ENCODE measurements at places on chromosomes 11 and 22. TPM values are rescaled to one million over a fixed set of nuclear protein-coding genes. Genes with fewer than 3 reads are reported as not detected.
A peak's percentile ranks its signal among the peaks of the same experiment; 100 is the strongest.

GRCh38 chr22:31915586-31915985 lies 28.7 kb upstream of the YWHAH start:
- no peak overlapping the region for H3K4me3 ChIP-seq
- no peak for DNase-seq
- H3K36me3 ChIP-seq = peaks cover 4% of the 10 kb centered on the region
- H3K27ac ChIP-seq = no peak overlapping the region

DNA sequence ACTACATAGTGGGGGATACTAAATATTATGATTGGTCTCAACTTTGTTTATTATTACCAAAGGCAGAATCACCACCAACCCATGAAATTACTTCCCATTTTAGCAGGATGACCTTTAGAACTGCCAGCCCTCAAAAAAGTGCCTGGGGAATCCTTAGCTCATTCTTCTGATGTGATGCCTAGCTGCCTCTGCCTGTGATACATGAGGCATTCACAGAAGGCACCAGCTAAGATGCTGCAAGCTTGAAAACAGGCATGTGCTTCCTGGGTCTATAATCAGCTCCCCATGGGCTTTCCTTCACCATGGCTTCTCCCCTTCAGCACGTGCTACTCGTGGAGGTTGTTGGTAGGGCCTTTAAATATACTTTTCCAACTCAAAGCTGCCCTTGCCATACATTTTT lies 50.4 kb upstream of the ARHGAP20 start:
- no peak overlapping the region for H3K4me3 ChIP-seq
- H3K27ac ChIP-seq = no peak overlapping the region
- H3K27me3 ChIP-seq = peaks cover 18% of the 10 kb centered on the region
- no peaks in the 10 kb centered on the region for H3K36me3 ChIP-seq

- H3K27ac ChIP-seq = peak overlapping the region; percentile 88
- H3K4me3 ChIP-seq = peak overlapping the region; percentile 97
- H3K36me3 ChIP-seq = peaks cover 45% of the 10 kb centered on the region
- no peak for DNase-seq
- peaks cover 49% of the 10 kb centered on the region for H3K4me1 ChIP-seq
- H3K27me3 ChIP-seq = no peaks in the 10 kb centered on the region
These were observed 617 bp downstream of the CSKMT start for GRCh38 chr11:62665599-62666258.

Gene NAALADL1
- total RNA-seq = 11.3 TPM

GRCh38 chr11:128036006-128036405 lies 551.4 kb downstream of the ETS1 start:
- H3K36me3 ChIP-seq = no peaks in the 10 kb centered on the region
- H3K4me3 ChIP-seq = no peak overlapping the region
- DNase-seq = no peak
- H3K27me3 ChIP-seq = peaks cover 18% of the 10 kb centered on the region
- H3K27ac ChIP-seq = no peak overlapping the region
- H3K4me1 ChIP-seq = peaks cover 11% of the 10 kb centered on the region

DNA sequence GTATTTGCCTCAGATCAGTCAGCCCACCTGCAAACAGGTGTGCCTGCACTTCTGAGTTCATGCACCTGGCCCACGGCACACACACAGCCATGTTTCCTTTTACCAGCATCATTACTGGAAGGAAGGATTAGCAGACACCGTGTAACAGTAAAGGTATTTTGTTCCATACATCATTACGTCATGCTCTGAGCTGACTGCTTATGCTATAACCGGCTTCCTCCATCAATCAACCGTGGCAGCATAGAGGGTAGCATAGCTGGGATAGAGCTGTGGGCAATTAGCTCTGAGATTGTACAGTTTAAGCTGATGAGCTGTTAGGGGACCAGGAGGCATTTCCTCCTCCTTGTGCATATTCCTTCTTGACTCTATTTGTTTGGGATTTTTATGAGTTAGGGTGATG lies 102.4 kb downstream of the ME3 start:
- H3K4me1 ChIP-seq = no peaks in the 10 kb centered on the region
- no peak overlapping the region for H3K27ac ChIP-seq
- no peaks in the 10 kb centered on the region for H3K27me3 ChIP-seq
- no peak overlapping the region for H3K4me3 ChIP-seq

DNA sequence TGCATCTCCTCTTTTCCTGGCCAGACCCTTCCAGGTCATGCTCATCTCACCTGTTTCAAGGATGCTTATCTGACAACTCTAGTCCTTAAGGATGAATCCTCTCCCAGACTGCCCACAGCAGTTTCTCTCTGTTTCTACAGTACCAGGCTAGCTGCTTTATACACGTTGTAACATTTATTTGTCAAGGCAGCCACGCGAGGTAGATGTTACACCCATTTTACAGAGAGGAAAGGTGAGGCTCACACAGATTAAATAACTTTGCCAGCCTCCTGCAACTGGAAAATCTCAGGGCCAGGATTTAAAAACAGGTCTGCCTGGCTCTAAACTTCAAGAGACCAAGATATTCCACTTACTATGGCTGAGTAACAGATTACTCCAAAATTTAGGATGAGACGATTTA lies 45.7 kb upstream of the E2F8 start:
- DNase-seq = no peak
- H3K4me1 ChIP-seq = peaks cover 17% of the 10 kb centered on the region
- H3K36me3 ChIP-seq = no peaks in the 10 kb centered on the region
- H3K27me3 ChIP-seq = no peaks in the 10 kb centered on the region

Gene TSSC4
- total RNA-seq = 59.4 TPM

DNA sequence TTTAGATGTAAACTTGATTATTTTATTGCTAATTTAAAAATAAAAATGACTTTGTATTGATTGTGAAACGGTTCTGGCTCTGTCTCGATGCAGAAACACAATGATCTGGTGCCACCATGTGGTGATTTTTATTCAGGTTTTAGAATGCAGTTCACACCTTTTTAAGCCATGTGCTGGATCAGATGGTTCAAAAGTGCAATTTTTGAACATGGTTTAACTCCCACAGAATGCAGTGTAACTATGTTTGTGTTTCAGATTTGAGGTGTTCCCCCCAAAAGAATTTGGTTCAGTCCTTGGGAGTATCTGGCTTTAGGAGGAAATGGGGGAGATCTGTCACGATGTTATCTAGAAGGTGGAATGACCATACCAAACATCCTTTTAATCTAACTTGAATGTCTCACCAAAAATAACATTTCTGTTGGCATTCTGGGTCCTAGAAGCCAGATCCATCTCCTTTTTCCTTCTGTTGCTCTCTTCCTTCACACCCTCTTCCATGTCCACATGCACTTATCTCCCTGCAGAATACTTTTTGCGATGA lies 7.9 kb downstream of the MRPL16 start:
- no peak overlapping the region for H3K4me3 ChIP-seq
- H3K4me1 ChIP-seq = no peaks in the 10 kb centered on the region
- H3K27ac ChIP-seq = no peak overlapping the region
- H3K27me3 ChIP-seq = no peaks in the 10 kb centered on the region
- no peak for DNase-seq
- peaks cover 36% of the 10 kb centered on the region for H3K36me3 ChIP-seq

GRCh38 chr11:85965202-85965601 lies 103.7 kb downstream of the PICALM start:
- no peak overlapping the region for H3K27ac ChIP-seq
- no peaks in the 10 kb centered on the region for H3K27me3 ChIP-seq
- peaks cover 89% of the 10 kb centered on the region for H3K36me3 ChIP-seq
- no peak for DNase-seq

Gene ISX
- total RNA-seq = not detected

Gene APOL4
- not detected for total RNA-seq

- H3K4me3 ChIP-seq = no peak overlapping the region
- H3K36me3 ChIP-seq = no peaks in the 10 kb centered on the region
- no peak for DNase-seq
These were observed 451.5 kb upstream of the FAT3 start for GRCh38 chr11:91773090-91773489.

- H3K27me3 ChIP-seq = no peaks in the 10 kb centered on the region
- DNase-seq = no peak
- H3K4me1 ChIP-seq = no peaks in the 10 kb centered on the region
- H3K36me3 ChIP-seq = no peaks in the 10 kb centered on the region
- no peak overlapping the region for H3K4me3 ChIP-seq
These were observed 44.4 kb upstream of the FAT3 start for GRCh38 chr11:92180226-92180625.

Gene CYB5R3
- total RNA-seq = 78.2 TPM

DNA sequence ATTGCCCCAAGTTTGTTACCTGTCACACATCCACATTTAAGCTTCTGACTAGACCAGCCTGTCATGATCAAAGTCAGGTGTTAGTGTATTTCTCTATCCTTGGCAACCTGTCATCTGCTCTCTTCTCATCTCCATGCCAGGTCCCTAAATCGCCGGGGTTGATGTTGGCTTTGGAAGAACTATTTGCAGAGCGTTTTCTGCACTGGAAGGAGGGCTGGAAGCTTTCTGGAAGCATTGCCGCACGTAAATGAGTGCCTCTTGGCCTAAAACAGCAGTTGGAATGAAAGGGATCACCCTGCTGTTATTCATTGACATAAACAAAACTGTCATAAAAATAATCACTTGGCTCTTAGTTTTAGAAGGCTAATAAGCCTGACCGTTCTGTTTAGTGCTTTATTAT lies 1.4 kb downstream of the TTC12 start:
- no peak for DNase-seq
- no peaks in the 10 kb centered on the region for H3K27me3 ChIP-seq
- peak overlapping the region; percentile 85 for H3K4me3 ChIP-seq
- H3K27ac ChIP-seq = peak overlapping the region; percentile 83
- H3K36me3 ChIP-seq = peaks cover 38% of the 10 kb centered on the region

- H3K36me3 ChIP-seq = no peaks in the 10 kb centered on the region
- no peak overlapping the region for H3K27ac ChIP-seq
- no peak for DNase-seq
- H3K4me1 ChIP-seq = no peaks in the 10 kb centered on the region
- H3K4me3 ChIP-seq = no peak overlapping the region
These were observed 19.2 kb downstream of the LRRC55 start for GRCh38 chr11:57200917-57201316.

- no peak for DNase-seq
- no peaks in the 10 kb centered on the region for H3K27me3 ChIP-seq
- H3K27ac ChIP-seq = no peak overlapping the region
- H3K4me3 ChIP-seq = no peak overlapping the region
- H3K4me1 ChIP-seq = peaks cover 2% of the 10 kb centered on the region
These were observed 14.5 kb downstream of the CARS1 start for GRCh38 chr11:3042496-3043314.

DNA sequence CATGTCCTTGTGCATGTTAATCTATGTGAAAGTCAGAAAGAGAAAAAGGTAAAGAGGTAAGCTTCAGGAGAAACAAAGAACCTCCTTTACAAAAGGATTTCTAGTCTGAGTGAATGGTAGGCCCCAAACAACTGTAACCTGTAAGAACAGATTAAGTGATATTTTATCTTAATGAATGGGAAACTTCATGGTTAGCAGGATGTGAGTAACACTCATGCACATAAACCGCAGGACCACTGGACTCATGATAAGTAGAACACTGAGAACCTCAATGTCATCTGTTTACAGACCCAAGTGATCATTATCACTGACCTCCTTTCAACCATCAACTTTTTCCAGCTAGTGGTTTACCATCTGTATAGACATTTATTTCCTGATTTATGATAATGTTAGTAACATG lies 19.9 kb downstream of the OR8G5 start:
- H3K27me3 ChIP-seq = peaks cover 3% of the 10 kb centered on the region
- no peak overlapping the region for H3K4me3 ChIP-seq
- no peaks in the 10 kb centered on the region for H3K4me1 ChIP-seq
- H3K27ac ChIP-seq = no peak overlapping the region
- H3K36me3 ChIP-seq = no peaks in the 10 kb centered on the region

- H3K4me3 ChIP-seq = no peak overlapping the region
- H3K4me1 ChIP-seq = no peaks in the 10 kb centered on the region
- no peaks in the 10 kb centered on the region for H3K36me3 ChIP-seq
- H3K27ac ChIP-seq = no peak overlapping the region
These were observed 162.8 kb downstream of the ST3GAL4 start for GRCh38 chr11:126518071-126518971.

- H3K27me3 ChIP-seq = peaks cover 5% of the 10 kb centered on the region
- no peak for DNase-seq
- no peaks in the 10 kb centered on the region for H3K36me3 ChIP-seq
These were observed 203.1 kb upstream of the TMEM45B start for GRCh38 chr11:129612447-129612961.

Gene CD44
- total RNA-seq = 1,546 TPM

Gene KREMEN1
- not detected for total RNA-seq

- peaks cover 5% of the 10 kb centered on the region for H3K27me3 ChIP-seq
- no peak overlapping the region for H3K4me3 ChIP-seq
- no peak overlapping the region for H3K27ac ChIP-seq
- DNase-seq = no peak
- H3K36me3 ChIP-seq = no peaks in the 10 kb centered on the region
These were observed 27.4 kb upstream of the GSTP1 start for GRCh38 chr11:67556244-67556643.

- H3K27ac ChIP-seq = peak overlapping the region; percentile 83
- H3K4me1 ChIP-seq = peaks cover 5% of the 10 kb centered on the region
- peak; percentile 90 for DNase-seq
- no peaks in the 10 kb centered on the region for H3K27me3 ChIP-seq
These were observed 11.6 kb upstream of the RNH1 start for GRCh38 chr11:518463-519202.

Gene PAMR1
- total RNA-seq = not detected

DNA sequence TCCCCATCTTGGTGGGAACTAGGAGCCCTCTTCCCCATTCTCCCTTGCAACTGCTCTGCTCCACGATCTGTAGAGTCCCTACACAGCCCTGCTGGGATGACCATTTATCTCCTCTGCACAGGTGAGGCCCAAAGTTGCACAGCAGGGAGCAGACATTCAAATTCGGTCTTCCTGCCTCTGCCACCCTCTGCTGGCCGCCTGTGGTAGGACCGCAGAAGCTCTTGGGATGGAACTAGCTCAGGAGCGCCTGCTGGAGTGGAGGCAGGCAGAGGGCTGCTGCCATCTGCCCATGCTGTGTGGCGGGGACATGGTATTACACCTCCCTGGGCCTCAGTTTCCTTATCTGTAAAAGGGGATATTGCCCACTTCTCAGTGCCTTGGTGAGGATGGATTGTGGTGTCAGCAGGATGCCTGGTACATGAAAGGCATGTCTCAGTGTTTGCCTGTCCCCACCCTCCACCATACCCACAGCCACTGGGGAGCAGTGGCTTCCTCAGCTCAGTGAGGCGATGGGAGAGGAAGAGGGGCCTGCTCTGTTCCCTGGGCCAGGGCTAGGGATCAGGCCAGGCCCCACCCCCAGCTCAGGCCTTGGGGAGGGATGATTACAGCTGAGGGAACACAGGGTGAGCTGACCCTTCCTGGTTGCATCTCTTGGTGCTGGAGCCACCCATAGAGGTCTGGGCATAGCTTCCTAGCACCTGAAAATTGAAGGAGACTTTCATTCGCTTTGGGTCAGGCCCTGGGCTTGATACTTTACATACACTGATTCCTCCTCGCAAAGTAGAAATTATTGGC lies 11.3 kb upstream of the OMP start:
- no peak overlapping the region for H3K4me3 ChIP-seq
- H3K27ac ChIP-seq = no peak overlapping the region
- no peaks in the 10 kb centered on the region for H3K4me1 ChIP-seq
- peak; percentile 61 for DNase-seq

- H3K27me3 ChIP-seq = peaks cover 9% of the 10 kb centered on the region
- H3K27ac ChIP-seq = no peak overlapping the region
- no peaks in the 10 kb centered on the region for H3K4me1 ChIP-seq
- H3K4me3 ChIP-seq = no peak overlapping the region
- no peaks in the 10 kb centered on the region for H3K36me3 ChIP-seq
- DNase-seq = no peak
These were observed 14.0 kb upstream of the ARSA start for GRCh38 chr22:50641696-50642607.

- no peak for DNase-seq
- H3K36me3 ChIP-seq = peaks cover 9% of the 10 kb centered on the region
- no peaks in the 10 kb centered on the region for H3K27me3 ChIP-seq
- H3K4me3 ChIP-seq = no peak overlapping the region
- peaks cover 53% of the 10 kb centered on the region for H3K4me1 ChIP-seq
These were observed 42.0 kb downstream of the OR4D9 start for GRCh38 chr11:59553323-59553722.

Measured in activated B cell treated with CpG ODN at 0.5 μM for 24 hours (primary cell).